Mesenteric fat pad (tissue), 1 donor: ENCODE measurements at places on chromosomes 12 and 14. TPM values are rescaled to one million over a fixed set of nuclear protein-coding genes. Genes with fewer than 3 reads are reported as not detected.

Gene MORN3
- not detected for total RNA-seq

Gene PAX9
- total RNA-seq, result not detected

Gene POTEG
- not detected for total RNA-seq

Gene STAB2
- 0.35 TPM for total RNA-seq

Gene TMEM106C
- 34.5 TPM for total RNA-seq

Gene EMP1
- total RNA-seq, result 1,519 TPM

Gene GOLGA5
- total RNA-seq, result 35.3 TPM

GRCh38 chr12:101707131-101707782, 9.8 kb downstream of the CHPT1 start:
- no peak for DNase-seq

GRCh38 chr12:102816816-102817434, 100.1 kb downstream of the PAH start:
- DNase-seq, result no peak

GRCh38 chr14:101926620-101927019, 37.8 kb upstream of the DYNC1H1 start:
- no peak for DNase-seq

GRCh38 chr12:99277591-99278379, 369.8 kb upstream of the GARIN6 start:
- DNase-seq, result no peak

- DNase-seq, result no peak
Measured at GRCh38 chr12:38956337-38956736, 50.9 kb upstream of the CPNE8 start.

GRCh38 chr14:105817971-105818711, 291.8 kb downstream of the TMEM121 start:
- no peak for DNase-seq

DNA sequence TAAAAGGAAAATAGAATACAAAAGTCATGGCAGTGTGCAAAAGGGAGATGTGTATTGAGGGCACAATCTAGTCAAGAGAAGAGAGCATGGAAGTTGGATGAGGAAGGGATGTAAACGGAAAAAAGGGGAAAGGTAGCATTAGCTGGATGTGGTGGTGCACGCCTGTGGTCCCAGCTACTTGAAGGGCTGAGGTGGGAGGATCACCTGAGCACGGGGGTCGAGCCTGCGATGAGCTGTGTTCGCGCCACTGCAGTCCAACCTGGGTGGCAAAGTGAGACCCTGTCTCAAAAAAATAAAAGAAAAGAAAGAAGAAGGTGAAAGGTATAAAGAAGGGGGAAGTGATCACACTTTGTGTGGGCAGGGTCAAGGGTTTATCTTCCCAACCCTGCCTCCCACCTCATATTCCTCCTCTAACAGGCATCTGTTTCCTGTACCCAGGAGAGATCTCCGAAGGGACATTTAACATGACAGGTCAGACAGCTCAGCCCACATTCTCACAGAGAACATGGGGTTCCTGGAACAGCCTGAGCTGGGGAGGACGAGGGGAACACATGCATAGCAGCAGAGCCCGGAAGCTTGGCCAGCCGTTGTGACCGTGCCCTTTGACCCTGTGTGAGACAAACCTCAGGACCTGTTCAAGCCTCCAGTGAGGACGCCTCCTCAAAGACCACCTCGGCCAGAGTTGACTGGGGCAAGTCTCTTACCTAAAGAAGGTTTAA, 8.9 kb downstream of the RNASE11 start:
- no peak for DNase-seq

- no peak for DNase-seq
Measured at GRCh38 chr14:22388669-22389595, 200.1 kb downstream of the DAD1 start.

DNA sequence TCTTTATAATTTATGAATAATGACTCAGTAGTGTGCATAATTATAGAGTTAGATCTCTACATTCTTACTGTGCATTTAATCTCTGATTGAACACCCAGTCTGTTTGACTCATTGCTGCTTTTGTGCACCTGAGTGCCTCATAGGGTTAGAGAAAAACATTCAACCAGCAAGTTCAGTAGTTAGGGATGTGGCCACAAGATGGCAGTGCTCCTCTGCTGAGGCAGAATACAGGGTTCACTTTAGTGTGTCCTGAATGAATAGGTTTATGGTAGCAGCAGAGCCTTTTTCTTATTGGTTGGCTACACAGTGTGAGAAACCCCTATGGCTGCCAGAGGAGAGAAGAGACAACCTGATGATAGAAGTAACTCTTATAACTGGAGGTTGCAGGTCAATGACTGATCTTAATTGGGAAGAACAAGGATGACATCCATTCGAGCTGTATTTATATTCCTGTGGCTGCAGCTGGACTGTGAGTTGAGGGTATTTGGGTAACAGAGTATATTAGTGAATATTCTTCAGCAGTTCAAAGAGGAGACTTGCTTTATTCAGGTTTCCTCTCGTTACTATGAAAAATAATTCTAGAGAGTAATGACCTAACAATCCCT, 194.9 kb upstream of the OR4E1 start:
- no peak for DNase-seq

DNA sequence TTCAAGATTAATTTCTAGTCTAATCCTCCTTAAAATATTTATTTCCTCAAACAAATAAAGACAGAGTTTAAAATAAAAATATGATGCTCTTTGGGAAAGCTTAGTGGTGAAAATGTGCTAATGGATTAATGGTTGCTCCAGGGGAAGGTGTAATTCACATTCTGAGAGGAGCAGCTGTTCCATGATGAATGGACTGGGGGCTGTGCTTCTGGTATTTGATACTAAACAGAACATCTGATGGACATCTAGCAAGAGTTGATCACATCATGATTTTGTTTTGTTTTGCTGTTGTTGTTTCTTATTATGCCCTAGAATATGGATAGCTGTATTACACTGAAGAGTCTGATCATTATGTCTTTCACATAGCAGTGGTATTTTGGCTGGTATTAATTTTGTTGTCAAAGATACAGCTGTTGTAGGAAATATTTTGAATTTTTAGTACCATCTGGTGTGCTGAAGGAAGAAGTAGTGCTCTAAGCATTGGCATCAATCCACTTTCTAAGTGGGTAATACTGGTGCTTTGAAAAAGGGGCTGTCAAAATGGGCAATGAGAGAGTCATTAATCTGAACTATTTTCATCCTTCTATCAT, 296.4 kb downstream of the ADAMTS20 start:
- no peak for DNase-seq

DNA sequence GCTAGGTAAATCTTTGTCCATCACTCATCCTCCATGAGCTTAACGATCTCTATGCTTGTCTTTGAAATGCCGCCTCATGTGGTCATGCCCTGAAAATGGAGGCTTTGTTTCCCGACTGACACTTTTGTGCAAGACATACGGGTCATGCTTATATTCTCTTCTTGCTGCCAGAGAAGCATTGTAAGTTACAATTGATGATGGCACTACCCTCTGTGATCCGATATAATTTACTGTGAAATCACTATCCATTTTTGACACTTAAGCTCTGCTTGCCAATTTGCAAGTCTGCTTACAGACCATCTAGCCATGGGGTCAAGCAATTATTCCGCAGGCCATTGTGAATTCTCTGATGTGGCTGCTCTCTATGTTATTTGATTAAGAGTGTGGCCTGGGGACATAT, 650.0 kb downstream of the FLRT2 start:
- DNase-seq, result no peak

GRCh38 chr14:55756078-55756477, 176.1 kb downstream of the KTN1 start:
- DNase-seq, result no peak

- peak; percentile 82 for DNase-seq
Measured at GRCh38 chr12:34392741-34393085, 370.4 kb downstream of the ALG10 start.

GRCh38 chr14:59187802-59188460, 536 bp upstream of the DAAM1 start:
- no peak for DNase-seq

DNA sequence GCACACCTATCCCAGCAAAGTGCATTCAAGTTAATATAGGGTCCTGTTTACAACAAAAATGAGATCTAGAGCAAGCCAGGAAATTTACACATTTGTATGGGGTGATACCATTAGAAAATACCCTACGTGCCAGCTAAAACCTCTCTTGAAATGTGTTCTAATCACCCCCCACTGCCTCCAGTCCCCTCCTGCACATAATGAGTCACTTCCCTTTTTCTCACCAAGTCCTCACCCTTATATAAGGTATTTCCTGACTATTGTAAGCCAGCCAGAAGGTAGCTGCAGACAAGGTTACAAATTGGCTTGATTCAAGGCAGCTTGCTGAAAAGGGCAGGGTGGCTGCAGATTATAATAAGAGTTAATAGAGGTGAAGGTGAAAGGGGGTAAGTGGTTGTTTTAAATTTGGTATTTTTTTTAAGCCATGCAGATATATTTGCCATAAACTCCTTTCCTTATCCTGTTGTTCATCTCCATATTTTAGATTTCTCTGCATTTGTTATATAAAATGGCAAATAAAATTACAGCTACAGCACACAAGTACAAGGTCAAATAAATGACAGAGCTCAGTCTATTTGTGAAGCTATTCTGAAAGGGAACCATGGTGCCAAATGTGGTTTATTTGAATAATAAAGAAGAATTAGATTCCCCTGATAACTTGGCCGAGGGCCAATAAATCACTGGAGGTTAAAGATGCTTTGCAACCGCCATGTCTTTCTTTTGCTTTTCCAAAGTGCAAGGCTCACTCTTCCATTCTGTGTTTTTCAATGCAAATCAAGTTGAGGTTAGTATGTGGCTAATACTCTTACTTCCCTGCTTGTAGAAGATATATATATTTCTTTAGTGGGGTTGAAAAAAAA, 385.9 kb downstream of the EGLN3 start:
- no peak for DNase-seq

GRCh38 chr14:55607386-55607785, 27.4 kb downstream of the KTN1 start:
- no peak for DNase-seq

DNA sequence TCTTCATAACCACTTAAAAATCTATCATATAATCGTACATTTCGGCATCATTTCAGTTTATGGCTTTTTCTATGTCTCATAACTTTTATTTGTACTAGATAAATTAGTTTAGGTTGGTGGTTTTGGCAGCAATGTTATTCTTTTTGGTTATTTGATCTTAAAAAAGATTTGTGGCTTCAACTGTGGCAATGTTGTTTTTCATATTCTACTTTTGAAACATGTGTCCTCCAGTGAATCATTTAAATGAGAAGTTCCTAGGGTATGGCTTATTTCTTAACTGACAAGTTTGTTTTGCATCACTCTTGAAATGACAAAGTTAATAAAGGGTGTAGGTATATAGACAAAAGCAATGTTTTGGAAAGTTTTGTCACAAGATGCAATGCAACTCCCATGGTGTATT, 11.1 kb upstream of the KITLG start:
- DNase-seq, result no peak
